Suprapubic skin (tissue), 4 donors: ENCODE measurements at places on chromosomes 6 and 20. TPM values are rescaled to one million over a fixed set of nuclear protein-coding genes. Genes with fewer than 3 reads are reported as not detected.

The MYLIP gene
- total RNA-seq, result 25.9 TPM

The RAET1E gene
- 25.5 TPM for total RNA-seq

The TLDC2 gene
- total RNA-seq, result not detected

The SYNCRIP gene
- 71.4 TPM for total RNA-seq

DNA sequence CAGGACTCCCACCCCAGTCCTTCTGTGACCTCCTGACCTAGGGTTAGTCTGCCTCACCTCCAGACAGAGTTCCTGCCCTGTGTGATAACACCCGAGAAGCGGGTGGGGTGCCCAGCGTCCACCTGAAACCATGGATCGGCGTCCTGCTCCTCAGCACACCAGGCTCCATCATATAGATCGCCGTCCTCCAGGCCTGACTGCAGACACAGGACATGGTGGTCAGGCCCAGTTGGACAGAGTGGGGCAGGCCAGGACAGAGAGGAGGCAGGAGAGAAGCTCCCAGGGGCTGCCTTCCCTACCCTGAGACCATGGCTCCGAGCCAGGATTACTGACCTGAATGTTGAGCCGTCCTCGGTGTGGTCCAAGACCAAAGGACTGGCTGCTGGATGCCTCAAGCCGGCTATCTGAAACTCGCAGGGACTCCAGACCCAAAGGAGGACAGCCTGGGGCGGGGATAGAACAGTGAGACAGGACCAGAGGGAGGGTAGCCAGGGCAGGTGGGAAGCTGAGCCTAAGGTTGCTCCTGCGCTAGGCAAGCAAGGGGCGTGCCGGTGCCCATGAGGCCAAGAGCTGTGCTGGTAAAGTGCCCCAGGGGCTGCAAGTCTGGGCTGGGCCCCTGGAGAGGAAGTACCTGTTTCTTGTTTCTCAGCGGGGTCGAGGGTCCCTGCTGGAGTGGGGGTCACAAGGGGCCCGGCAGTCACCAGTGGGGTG, 2.2 kb downstream of the CPXM1 start:
- no peak for DNase-seq

DNA sequence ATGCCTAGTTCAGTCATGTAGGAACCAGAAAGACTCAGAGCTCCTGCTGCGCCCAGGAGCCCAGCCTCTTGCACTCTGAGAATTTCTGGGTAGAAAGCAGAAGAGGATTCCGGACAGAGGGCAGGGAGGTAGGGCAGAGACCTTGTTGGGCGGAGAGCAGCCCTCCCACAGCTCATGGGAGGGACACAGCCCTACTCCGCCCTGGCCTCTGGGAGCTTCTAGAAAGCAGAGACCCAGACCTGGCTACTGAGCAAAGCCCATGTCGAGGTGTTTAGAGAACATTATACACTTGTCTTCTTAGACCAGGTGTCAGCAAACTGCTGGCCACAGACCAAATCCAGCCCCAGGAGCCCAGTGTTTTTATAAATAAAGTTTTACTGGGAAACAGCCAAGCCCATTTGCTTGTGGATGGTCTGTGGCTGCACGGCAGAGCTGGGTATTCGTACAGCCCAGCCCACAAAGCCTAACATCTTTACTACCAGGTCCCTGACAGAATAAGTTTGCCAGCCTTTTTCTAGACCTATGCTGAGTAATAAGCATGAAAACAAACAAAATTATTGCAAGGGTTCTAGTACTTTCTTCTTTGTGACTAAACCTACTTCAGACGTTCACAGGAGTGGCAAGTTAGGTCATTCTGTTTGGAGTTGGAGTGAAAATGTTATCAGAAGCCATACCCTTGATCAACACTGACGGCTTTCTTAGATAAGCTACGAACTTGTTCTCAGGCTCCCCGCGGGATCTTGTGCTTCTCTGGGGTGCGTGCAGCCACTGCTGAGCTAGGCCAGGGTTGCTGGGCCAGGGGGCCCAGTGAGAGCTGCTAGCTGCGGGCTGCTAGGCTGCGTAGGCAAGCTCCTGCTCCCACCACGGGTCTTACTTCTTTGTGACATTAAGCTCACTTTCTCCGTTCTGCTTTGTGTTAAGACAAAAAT, 235.1 kb upstream of the FOXQ1 start:
- DNase-seq, result no peak

DNA sequence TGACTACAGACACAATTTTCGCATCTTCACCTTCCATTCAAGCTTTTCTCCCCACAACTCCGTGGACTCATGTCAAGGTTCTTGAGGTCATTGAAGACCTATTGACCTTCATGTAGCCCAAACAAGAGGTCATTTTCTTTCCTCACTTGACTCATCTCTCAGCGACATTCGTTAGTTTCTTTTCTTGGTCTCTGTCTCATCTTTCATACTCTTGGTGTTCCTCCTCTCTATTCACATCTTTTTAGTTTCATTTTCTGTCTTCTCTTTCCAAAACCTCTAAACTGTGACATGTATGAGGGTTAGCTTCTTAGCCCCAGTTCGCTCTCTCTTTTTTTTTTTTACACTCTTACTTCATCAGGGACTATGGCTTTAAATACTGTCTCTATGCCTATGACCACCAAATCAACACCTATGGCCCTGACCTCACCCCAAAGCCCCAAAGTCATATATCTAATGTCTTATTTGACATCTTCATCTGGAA, 128.6 kb upstream of the BACH2 start:
- DNase-seq, result no peak

DNA sequence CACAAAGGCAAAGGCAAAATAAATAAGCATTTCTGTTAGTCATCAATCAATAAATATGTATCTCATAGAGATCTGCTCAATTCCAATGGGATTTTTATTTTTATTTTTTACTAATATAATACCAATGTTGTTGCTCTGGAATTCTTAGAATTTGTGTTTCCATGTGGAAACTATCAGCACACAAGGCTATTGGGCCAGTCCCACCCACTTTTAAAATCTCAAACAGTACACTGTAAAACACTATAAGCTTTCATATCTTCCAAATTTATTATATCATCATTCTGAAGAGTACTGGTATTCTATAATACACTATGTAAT, 563.8 kb upstream of the MARCKS start:
- no peak for DNase-seq

- DNase-seq, result no peak
Measured at GRCh38 chr6:22367346-22367745, 70.5 kb upstream of the PRL start.

GRCh38 chr6:11700118-11700718, 78.4 kb downstream of the ADTRP start:
- DNase-seq, result no peak

DNA sequence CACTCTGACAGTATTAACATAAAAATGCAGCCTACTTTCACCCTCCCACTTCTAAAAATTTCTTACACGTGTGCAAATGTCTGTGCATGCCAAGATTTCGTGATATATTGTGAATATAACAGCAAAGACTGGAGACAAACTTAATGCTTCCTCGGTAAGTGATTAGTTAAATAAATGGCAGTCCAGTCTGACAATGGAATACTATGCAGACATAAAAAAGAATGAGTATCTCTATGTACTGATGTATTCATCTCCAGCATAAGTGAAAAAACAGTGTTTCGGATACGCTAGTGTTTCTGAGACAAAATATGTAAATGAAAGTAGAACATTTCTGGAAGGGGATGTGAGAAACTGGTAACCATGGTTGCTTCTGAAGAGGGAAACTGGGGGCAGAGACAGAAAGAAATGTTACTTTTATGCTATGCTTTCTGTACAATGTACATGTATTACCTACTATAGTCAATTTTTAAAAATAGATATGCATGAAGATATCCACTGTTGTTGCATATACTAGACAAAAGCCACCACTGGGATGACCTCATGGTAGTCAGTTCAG, 7.0 kb downstream of the SLC22A23 start:
- DNase-seq, result no peak

DNA sequence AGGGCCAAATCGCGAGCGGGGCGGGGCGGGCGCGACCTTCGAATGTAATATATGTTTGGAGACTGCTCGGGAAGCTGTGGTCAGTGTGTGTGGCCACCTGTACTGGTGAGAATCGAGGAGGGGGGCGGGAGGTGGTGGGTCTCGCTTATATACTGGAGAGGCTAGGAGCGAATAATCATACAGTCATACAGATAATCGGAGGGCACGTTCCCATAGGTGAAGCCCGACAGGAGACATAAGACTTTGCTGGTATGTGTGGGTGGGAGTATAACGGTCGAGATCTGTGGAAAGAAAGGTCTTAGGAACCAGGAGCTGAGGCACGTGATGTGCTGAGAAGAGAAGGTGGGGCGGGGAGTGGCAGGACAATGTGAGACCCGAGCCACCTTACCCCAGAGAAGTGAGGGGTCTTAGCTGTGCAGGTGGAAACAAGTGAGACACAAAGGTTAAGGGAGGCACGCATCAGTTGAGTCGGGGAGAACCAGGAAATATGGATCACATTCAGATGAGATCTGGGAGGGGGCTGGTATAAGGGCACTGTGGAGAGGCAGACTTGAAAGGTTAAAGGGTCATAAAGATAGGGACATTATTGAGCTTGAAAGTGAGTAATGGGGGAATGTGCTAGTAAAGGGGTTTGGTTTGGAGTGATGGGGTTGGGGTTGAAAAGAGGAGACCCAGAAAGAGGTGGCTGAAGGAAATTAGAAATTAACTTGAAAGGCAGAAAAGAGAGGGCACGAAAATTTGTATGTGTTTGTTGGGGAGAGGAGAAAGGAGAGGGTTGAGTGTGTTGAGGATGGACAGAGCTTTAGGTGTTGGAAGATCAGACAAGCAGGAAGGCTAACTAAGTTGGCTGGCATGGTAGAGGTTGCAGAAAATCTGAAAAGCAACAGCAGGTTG, 589 bp downstream of the RNF5 start:
- DNase-seq, result no peak

DNA sequence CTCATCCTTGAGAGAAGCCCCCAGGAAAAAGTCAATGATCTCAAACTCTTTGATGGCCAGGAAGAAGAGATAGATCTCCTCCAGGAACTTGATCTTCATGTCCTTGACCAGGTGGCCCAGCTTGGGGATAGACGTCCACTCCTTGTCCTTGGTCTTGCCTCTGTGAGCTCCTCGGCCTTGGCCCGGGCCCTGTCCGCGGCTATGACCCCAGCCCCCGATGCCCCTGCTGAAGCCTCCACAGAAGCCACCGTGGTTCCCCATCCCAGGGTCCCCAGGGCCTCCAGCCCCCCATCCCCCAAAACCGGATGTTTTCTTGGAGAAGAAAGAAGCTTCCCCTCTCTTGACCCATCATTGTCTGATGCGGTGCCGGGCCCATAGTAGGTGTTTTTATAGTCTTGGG, 195.1 kb downstream of the ZMYND8 start:
- no peak for DNase-seq
